ENCODE measurements at places on chromosomes 2 and 18. TPM values are rescaled to one million over a fixed set of nuclear protein-coding genes. Genes with fewer than 3 reads are reported as not detected.

POTEF gene
- polyA plus RNA-seq, result 0.06 TPM

SEPTIN2 gene
- polyA plus RNA-seq, result 134 TPM

C2orf78 gene
- not detected for polyA plus RNA-seq

ABCB11 gene
- not detected for polyA plus RNA-seq

PRSS56 gene
- polyA plus RNA-seq, result not detected

- no peak for DNase-seq
These were observed 76.4 kb upstream of the CYRIA start for GRCh38 chr2:16742026-16742425.

DNA sequence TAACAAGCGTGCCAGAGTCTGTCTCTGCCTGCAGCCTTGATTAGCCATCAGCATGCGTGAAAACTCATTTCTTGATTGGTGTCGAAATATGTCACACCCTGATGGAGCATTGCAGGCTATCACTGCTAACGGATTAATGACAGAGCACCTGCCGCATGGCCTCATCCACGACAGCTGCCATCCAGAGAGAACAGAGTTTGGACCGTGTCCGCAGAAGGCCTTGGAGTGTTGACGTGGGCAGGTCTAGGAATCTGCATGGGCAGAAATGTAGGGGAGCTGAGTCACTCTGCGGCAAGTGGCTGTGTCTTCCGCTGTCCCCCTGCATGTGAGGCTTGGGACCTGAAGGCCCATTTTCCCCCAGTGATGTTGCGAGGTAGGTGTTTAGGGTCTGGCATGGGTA, 43.0 kb downstream of the KLHL29 start:
- no peak for DNase-seq

DNA sequence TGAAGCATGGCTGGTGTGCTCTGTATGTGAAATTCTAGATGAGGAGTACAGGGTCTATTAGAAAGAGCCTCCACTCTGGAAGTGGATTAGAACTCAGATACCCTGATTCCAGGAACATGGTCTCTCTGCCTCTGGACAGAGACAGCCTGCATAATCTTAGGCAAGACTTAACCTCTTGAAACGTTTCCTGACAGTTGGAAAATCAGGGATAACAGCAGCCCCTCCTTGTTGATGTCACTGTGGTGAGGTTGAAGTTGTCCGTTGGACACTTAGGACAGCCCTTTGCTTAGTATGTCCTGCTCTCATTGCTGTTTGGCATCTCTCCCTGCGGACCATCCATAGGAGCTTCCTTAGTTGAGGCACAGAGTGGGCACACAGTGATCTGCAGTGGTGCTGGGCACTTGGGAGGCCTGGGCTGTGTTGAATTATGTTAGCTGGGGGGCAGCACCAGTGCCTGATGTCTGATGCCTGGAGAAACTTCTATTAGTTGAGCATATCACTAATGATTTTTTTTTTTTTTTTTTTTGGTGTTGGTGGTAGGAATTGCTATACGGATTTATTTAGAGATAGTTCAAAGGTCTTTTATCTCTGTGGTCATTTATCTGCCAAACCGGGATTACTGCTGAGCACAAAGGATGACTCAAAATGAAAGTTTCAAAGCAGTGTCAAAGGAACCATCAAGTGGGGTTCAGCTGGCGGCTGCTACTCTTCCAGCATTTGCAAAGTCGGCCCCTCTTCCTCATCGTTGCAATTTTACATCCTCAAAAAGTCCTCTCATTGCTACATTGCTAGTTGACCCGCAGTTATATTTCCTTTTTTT, 28.8 kb downstream of the SETBP1 start:
- DNase-seq, result no peak

DNA sequence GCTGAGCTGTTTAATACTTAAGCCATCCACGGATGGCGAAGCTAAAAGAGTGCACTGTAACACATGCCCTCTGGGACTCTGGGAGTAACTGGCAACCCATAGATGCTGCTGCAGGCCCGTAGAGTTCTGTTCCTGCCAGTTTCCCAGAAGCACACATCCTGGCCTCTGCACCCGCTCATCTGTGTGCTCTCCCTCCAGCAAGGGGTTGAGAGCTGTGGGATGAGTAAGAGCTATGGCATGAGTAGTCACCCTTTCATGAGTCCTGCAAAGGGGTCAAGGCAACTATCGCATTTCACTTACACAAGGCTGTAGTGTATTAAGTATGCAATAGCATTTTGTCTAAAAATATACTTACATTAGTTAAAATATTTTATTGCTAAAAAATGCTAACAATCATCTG, 1341.8 kb upstream of the NXPH2 start:
- DNase-seq, result no peak

DNA sequence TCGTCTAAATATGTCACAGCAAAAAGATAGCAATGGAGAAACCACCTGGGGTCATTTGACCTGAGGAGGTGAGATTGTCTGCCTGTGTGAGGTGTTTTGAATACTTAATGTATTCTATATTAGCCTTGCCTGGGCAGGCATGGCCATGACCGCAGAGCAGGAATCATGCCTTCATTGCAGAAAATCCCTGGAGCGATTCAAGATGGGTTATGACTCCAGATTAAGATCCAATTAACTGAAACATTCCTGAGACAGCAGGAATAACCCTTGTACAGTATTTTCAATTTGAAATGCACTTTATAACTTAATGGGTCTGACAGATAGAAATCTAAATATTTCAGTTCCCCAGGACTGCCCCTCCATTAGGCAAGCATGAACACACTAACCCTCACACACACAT, 227.3 kb upstream of the RAB6C start:
- DNase-seq, result no peak

- DNase-seq, result no peak
These were observed 13.9 kb downstream of the RDH14 start for GRCh38 chr2:18546567-18546966.

GRCh38 chr18:137327-137726, 21.0 kb upstream of the USP14 start:
- DNase-seq, result no peak

DNA sequence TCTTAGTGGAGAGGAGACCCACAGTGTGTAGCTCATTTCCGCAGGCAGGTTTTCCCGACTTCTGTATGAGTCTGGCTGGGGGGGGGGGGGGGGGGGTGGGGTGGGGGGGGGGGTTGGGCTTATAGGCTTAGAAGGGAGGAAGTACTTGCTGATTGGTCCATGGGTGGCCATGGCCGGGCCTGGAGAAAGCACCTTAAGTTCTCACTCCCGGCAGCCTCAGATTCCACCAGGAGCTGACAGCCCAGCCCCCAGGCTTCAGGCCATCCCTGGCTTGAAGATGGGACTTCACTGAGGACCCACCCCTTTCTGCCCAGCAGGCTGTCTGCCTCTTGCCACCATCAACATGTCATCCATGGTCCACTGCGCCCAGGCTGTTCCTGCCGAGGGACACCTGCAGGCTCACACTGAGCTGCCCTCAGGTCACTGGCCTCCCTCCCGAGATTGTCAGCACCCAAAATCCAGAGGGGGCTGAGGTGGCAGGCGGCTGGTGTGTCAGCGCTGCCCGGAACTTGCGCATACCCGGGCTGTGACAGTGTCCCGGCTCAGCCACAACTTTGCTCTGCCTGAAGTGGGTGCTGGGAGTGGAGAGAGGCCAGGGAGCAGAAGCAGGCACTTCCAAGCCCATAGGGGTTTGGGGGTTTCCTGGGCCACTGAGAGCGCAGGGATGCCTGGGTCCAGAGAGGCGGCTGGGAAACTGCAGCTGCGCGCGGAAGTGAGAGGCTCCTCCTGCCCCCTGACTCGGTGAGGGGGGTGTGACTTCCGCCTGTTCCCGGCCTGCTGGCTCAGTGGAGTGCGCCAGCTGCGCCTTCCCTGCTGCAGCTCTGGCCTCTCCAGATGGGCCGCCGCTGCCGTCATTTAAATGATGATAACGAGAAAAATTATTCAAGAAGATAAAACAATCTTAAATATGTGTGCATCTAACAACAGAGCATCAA, 256.1 kb downstream of the RPRM start:
- no peak for DNase-seq

DNA sequence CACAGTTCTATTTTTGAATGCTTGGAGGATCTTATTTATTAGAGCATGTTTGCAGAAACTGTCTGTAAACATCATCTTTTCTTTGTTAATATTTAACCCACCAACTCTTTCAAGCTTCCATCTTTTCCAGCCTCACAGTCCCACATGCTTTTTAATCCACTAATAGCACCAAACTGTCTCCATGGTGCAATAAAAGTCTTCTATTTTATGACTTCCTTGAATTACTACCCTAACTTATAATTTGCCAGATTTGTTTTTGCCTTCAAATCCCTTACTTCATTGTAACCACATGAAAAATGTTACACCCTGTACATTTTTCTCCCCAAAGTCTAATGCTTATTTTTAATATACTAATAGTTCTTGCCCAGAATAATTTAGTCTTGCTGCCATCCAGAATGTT, 792.6 kb downstream of the PLCL1 start:
- no peak for DNase-seq

- DNase-seq, result no peak
These were observed 816.2 kb downstream of the TDRD15 start for GRCh38 chr2:21939967-21940366.

- DNase-seq, result no peak
These were observed 183.3 kb upstream of the DOK6 start for GRCh38 chr18:69217196-69218000.

DNA sequence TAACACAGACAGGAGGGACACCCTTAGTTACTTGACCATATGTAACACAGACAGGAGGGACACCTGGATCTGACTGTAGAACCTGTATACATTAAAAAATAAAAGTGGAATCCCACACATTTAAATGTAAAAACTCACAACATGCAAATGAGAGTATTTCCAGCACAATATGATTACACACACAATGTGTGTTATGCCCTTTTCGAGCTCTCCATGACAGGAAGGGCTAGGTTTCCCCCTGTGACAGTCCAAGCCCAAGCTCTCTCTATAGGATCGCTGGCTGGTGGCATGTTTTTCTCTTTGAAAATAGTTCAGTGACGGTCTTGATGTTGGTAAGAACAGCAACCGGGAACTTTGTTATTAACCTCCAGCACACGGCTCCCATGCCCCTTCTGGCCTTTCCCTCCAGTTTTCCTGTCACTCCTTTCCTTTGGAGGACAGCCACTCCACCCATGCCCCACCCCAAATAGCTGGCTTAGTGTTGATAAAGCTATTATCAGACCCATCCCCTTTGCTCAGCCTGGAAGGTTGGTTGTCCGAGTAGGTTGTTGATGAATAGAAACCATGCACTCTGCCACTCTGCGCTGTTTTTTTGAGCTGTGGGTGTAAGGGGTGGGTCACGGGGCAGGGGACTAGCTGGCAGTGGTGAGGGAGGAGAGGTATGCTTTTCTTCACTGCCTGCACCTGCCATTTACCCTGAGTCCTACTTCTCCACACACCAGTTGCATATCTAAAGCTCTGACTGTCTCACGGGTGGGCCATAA, 2.7 kb downstream of the RASGRP3 start:
- no peak for DNase-seq

- no peak for DNase-seq
These were observed 285.4 kb upstream of the SPHKAP start for GRCh38 chr2:228466851-228467250.

- DNase-seq, result no peak
These were observed 11.8 kb downstream of the NDUFA10 start for GRCh38 chr2:240013343-240013742.

DNA sequence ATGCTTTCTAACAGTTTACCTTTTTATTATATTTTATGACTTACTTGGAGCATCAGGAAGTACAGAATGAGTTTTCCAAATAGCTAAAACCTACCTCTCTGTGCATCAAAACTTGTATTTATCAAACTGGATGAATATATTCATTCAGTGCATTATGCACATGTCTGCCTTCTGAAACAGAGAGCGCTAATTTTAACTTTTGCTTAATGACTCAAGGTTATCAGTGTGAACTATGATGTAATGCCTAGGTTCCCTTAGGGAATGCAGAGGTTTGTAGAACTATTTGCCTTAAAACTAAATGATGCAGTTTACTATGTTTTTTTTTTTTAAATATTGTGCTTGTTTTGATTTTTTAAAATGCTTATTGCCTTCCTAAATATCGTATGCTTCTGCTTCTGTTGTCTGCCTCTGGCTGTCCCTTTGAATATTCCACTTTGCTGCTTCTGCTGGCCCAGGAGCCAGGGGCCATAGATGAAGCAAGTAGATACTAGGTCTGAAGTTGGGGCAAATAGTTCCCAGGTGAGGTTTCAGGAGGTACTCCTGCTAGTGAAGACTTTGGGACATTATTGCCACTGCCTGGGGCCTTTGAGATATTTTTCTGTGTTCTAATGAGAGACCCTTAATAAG, 16.5 kb downstream of the TMEM178A start:
- no peak for DNase-seq

DNA sequence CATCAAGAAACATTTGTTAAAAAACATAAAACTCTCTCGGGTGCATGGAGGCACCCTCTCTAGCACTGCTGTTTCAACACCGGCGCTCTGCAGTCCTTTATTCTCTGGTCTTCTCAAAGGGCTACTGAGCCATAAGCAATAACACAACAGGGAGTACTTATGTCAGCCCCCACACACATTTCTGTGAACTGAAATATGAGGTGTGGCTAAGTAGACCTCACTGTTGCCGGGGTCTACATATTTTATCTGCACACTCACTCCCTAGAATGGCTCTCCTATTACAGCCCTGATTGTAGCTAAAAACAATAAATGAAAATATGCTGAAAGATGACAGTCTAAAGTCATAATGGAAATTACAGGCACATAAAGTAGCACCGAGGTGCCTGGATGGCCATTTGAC, 235.1 kb downstream of the GRB14 start:
- DNase-seq, result no peak

- DNase-seq, result no peak
These were observed 263.6 kb downstream of the AFF3 start for GRCh38 chr2:99878581-99879350.

DNA sequence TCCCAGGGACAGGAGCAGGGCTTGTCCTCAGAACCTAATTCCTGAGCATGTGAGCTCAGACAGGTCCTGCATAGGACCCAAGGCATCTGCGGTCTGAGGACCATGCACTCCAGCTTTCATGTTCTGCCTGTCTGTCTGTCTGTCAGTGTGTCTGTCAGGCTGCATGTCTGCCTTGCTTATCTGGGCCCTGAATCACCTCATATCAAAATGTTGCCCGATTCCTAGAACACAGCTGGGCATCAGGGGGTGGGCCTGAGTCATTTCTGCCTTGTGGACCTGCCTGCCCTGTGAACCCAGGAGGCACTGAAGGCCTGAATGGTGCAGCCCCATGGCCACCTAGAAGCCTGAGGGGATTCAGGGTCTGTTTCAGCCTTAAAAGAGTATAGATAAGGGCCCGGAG, 22.1 kb downstream of the INHBB start:
- DNase-seq, result no peak

DNA sequence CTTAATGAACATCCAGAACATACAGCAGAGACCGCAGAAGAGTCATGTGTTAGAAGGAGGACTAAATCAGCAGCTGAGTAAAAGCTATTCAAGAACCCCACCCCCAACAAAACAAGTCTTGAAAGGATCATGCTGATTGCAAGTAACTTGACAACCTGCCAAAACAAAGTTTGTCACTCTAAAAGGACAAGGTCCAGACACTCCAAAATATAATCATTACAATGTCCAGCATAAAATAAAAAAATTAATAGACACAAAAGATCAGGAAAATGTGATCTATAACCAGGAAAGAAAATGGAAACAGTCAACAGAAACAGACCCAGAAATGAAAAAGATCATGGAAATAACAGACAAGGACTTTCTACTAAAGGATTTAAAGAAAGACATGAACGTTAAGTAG, 28.5 kb downstream of the CCDC88A start:
- no peak for DNase-seq

Data from naive thymus-derived CD4-positive, alpha-beta T cell (primary cell).